ENCODE measurements at places on chromosomes 4 and X.

- no peak for DNase-seq
Observed at GRCh38 chrX:153805436-153805835, 11.0 kb downstream of the SSR4 start.

DNA sequence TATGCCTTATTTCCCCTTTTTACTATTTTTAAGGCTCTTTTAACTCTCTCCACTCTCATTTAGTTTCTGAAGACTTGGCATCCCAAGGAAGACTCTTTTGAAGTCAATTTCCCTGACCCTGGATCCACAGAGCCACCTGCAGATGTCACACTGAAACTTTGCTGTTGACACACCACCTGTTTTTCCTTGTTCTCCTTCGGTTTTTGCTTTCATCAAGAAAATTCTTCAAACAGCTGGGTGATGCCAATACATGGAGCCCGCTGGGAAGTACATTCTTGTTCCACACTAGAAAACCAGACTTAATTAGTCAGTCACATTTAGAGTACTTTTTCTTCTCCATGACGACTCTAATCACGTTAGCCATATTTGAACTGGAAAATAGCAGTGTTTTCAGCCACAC, 293.9 kb downstream of the PDGFC start:
- DNase-seq, result no peak

DNA sequence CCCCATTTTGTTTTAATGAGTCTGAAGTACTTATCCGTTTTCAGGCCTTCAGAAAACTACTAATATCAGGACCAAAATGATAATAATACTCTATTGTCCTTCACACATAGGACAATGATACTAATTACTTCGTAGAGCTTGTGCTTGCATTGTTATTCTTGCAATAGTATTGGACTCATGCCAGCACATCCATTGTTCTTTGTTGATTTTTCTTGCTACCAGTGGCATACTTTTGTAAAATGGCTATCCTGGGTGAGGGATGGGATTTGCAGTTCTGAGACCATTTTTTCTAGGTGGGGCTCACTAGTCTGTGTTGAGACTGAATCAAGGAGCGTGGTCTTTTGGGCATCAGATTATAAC, 195.3 kb downstream of the MAML3 start:
- no peak for DNase-seq

DNA sequence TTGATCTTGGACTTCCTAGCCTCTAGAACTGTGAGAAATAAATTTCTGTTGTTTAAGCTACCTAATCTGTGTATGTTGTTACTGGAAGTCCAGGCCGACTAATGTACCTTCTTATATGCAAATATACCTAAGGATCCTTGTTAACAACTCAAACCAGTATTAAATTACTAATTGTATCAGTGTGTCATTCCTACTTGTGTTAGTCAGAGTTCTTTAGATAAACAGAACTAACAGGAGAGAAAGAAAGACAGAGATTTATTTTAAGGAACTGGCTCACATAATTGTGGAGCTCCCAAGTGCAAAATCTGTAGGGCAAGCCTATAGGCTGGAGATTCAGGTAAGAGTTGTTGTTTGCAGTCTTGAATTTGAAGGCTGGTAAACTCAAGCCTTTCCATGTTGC, 120.0 kb downstream of the ADGRL3 start:
- DNase-seq, result no peak

- no peak for DNase-seq
Observed at GRCh38 chrX:132612821-132613564, 124.2 kb upstream of the MBNL3 start.

GRCh38 chrX:78330540-78330939, 3.1 kb upstream of the CYSLTR1 start:
- DNase-seq, result no peak

GRCh38 chrX:119646515-119646914, 40.3 kb upstream of the NKRF start:
- no peak for DNase-seq

DNA sequence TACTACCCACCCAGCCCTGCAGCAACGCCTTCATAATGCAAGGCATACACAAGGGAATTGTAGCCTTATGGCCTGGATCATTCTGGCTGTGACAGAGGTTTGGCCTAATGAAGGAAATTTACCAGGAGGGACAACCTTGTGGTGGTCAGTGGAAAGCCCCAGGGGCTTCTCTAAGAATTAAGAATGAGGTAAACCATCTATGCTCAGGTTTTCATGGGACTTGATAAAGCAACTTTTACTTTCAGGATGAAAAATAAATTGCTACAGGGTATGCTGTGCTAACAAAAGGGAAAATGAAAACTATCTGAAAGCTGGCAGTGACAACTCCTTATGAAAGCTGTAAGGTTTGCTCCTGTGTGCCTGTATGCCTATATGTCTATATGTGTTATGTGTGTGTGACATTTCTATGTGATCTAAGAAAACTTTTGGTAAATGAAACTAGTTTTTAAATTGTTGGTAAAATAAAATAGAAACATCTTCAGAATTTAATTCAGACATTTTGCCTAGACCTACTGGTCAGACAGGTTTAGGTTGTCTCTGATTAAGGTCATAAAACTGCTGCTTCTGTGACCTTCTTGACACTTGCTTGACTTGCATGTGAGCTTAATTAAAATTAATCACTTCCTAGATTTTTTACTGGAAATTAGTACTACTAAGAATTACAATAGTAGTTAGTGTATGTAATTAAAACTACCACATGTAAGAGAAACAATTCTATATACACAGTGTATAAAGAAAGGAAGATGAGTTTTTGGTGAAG, 19.9 kb upstream of the TXK start:
- no peak for DNase-seq

- DNase-seq, result no peak
Observed at GRCh38 chr4:74531963-74532794, 87.2 kb downstream of the AREG start.

- no peak for DNase-seq
Observed at GRCh38 chr4:147498031-147498660, 17.2 kb downstream of the EDNRA start.

DNA sequence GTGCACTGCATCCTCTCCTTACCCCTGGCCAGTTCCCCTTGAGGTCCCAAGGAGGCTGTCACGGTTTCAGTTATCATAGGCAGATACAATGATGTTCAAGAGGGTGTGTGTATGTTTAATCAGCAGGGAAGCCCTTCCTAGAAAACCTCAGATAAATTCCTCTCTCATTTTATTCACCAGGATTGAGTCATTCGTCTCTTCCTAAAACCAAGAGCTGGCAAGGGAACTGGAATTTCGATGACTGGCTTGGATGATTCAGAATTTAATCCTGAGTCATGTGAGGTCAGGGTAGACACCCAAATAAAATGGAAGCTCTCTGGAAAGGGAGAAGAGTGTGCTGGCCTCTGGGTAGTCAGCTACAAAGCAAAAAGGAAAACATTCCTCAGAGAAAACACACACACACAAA, 106.2 kb upstream of the RAPGEF2 start:
- no peak for DNase-seq

DNA sequence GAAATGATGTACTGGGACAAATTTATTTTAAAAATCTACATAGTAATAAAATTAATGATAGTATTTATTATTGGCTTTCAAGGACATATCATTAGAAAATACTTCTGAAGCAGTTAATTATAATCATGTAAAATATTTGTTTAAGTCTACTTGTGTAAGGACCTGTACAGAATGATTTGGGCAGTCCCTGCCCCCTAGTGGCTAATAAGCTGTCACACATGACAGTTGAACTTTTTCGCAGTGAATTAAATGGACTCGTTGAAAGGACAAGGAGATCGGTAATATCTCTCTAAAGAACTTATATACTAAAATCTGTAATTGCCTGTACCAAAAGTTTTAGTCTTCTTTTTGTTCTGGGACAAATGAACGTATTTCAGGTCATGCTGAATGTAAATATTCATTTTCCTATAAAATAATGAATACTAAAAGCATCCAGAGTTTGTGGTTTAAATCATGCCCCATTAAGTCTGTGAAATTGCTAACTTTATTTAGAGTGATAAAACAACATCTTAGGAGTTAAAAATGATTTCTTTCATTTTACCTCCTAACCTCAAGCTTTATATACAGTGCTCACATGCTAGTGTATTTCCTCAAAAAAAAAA, 13.6 kb downstream of the EXOC1 start:
- no peak for DNase-seq

All from activated CD4-positive, CD25-positive, alpha-beta regulatory T cell treated with anti-CD3 and anti-CD28 coated beads, Interleukin-2, amount 50 U/mL, for 16 hours (primary cell).